GM12865 (cell line): ENCODE measurements at places on chromosomes 1 and 21.

DNA sequence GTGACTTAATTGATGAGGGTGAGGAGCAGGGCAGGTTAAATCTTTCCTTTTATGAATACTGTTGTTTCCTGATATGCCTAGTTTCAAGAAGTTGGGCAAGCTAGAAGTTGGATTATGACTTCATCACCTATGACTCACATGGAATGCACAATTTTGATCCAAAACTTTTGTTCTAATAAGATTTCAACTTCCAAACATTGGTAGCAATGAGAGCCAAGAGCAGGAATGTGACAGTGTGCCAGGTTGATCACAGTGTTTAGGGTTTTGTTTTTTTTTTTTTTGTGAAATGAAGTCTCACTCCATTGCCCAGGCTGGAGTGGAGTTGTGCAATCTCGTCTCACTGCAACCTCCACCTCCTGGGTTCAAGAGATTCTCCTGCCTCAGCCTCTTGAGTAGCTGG, 349.4 kb downstream of the DUSP10 start:
- no peak for DNase-seq

DNA sequence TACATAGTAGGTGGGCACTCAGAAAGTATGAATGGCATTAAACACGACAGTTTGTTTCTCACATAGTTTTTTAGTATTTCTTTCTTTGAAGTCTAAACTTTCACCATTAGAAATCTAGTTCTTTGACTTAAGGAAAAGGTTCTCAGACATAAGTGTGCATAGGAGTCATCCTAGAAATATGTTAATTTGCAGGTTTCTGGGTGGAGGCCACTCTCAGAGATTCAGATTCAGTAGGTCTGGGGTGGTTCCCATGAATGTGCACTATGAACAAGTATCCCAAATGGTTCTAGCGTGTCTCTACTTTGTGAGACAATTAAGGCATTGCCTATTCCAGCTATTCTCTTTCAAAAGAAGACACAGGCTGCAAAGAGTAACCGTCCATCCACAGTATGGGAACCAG, 119.3 kb downstream of the NGF start:
- DNase-seq = no peak

DNA sequence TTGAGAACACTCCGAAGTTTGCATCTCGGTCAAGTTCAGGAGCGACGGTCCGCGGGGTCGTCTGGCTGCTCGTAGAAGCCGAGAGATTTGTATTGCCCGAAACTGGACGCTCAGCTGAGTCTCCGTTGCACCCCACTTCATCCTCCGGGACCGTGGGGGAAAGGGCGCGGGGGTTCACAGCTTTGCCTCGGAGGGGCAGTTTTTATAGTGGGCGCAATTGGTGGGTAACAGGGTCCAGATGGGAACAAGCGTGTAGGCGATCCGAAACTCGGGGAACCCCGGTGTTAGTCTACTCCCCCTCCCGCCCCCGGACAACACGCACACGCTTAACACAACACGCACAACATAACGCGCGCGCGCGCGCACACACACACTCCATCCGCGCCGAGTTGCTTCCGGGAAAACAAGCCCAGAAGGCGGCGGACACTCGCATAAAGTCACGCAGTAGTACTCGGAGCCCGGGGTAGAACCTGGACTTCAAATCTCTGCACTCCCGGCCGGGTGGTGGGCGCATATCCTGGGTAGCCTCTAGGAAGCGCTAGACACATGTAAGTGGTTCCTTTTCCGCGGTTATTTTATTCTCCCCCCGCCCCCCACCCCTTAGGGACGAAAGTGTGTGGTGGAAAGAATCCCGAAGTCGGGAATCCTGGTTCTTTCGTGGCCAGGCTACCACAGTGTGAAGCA, 1.1 kb upstream of the JUN start:
- peak; percentile 88 for DNase-seq

DNA sequence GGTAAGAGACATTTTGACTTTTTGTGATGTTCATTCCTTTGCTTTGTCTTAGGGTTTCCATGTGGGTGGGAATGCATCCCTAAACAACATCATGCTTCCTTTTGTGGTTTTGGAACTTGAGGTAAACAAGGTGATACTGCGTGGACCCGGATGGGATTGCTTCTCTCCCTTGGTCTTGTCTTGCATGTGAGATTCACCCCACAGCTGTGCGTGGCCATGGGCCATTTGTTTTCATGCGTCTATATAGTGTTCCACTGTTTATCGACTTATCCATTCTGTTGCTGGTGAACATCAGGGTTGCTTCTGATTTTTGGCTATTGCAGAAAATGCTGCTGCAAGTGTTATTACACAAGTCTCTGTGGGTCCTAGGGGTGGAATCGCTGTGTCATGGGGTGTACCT, 21.1 kb downstream of the CRYAA start:
- no peak for DNase-seq

- no peak for DNase-seq
Observed at GRCh38 chr1:3172431-3173380, 103.7 kb downstream of the PRDM16 start.

DNA sequence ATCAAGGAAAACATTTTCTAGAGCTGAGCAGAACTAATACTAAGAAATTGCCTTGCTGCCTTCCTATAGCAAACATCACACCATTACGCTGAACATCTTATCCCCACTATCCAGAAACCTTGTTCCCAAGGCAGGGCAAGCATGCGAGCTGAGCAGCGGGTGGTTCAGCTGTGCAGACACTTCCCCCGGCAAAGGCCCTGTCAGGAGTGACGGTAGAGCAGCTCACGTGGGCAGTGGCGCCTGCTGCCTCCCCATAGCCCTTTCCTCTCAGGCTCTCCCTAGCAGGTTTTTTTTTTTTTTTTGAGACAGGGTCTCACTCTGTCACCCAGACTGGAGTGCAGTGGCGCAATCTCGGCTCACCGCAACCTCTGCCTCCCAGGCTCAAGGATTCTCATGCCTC, 13.7 kb upstream of the ANGPTL7 start:
- DNase-seq = no peak

DNA sequence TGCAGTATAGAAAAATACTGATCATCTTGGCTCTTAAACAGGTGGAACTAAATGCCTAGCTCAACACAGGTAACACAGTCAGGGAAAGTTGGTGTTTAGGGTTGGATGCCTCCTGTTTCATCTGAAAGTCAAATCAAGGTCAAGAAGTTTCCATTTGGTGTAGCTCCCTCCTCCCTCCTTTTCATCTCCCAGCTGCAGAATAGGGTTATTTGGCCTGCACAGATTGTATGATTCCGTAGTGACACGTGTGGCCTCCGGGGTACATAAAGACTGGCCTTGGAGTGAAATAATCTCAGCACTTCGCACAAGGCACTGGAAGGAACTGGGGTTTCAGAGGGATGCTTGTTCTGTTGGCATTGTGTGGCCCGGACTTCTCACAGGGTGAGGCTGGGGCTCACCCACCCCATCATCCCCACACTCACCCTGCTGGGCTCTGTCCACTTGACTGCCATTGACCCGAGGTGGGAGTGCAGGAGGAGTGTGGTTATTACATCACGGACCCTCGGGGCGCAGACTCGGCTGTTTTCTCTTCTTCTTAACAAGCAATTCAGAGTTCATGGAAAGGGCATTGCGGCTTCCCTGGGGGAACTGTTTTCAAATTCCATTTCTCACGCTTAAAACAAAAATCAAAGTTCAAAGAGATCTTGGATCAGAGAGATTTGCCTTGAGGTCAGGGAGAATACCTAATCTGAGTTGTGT, 18.4 kb downstream of the IGSF5 start:
- DNase-seq = no peak

DNA sequence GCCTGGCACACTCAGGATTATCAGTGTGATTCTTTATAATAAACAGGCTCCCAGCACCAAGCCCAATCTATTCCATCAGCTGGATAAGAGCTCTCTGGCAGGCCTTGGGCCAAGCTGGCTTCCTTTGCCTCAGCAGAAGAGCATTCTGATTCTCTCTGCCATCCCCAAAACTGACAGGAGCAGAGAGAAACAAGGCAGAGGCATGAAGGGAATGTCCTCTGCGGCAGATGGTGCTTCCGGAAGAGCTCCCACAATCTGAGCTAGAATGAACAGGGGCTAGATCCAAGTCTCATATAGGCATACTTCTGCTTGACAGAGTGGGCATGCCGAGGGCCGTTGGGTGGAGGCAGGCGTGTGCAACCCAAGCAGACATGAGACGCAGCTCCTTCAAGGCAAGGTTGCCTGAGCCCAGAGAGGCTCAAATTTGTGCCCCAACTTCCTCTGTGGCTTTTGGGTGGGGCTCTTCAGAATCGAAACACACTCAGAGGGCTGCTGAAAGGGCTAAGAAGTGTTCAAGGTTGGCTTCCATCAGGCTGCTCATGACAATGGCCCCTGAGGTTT, 4.0 kb downstream of the CAPN2 start:
- peak; percentile 86 for DNase-seq
